ENCODE measurements at places on chromosomes 3 and 15. TPM values are rescaled to one million over a fixed set of nuclear protein-coding genes. Genes with fewer than 3 reads are reported as not detected.

DNA sequence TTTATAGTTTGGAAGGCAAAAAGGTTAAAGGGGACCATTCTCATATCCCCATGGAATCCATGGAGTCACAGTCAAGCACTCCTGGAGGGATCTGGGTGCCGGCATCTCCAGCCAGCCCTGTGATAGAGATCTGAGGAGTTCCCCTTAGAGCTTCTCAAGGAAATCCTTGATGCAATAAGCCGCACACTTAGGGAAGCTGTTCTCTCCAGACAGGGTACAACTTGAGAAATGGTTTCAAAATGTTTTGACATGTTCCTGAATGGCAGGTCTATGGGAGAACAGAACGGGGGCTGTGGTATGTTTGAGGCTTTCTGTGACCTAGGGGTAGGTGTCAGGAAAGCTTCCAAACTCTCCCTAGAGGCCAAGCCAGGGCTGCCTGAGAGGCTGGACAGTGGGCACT lies 292.9 kb downstream of the TLE3 start:
- no peak for DNase-seq

DNA sequence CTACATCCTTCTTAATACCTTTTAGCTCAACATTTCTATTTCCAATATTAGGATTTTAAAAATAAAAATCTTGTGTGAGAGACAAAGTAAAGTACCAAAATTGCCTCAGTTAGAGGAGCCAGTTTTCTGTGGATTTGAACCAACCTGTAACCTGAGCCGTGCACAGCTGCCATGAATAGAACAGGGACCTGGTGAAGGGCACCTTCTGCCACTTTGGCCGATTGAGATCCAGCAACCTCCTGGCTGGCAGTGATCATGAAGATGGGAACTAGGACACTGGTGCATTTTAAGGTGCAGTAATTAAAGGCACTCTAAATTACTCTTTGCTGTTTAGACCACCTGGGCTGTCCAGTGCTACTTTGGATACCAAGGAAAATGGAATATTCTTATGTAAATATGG lies 34.3 kb upstream of the TRAK1 start:
- DNase-seq: no peak

- no peak for DNase-seq
Observed at GRCh38 chr3:167650459-167650858, 3.3 kb downstream of the WDR49 start.

DNA sequence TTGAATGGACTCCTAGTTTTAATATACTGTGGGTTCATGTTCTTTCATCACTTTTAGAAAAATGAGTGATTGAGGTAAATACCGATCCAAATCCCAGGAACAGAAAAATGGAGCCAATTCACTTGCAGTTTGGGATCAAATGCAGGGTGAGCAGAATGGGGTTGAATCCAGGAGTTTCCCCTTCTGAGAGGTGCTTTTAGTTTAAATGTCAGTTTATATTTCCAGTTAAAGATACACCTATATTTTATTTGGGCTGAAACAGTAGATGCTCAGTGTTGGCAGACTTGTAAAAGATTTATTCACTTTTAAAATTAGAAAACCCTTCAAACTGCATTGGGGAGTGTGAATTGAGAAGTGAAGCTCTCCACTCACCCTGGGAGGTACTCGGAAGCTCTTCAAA lies 2.6 kb downstream of the TRIM71 start:
- no peak for DNase-seq

The SCN11A gene
- total RNA-seq: 0.02 TPM

The TMEM207 gene
- total RNA-seq: not detected

The FETUB gene
- total RNA-seq: not detected

The C3orf22 gene
- total RNA-seq: not detected

The ZBBX gene
- not detected for total RNA-seq
